ENCODE measurements at places on chromosomes 4 and X. TPM values are rescaled to one million over a fixed set of nuclear protein-coding genes. Genes with fewer than 3 reads are reported as not detected.

Gene SLC26A1
- not detected for total RNA-seq

GRCh38 chrX:133419911-133420310 lies 4.6 kb upstream of the GPC4 start:
- H3K4me1 ChIP-seq: no peaks in the 10 kb centered on the region
- no peak overlapping the region for H3K4me3 ChIP-seq
- H3K36me3 ChIP-seq: no peaks in the 10 kb centered on the region

- no peaks in the 10 kb centered on the region for H3K36me3 ChIP-seq
- H3K27me3 ChIP-seq: no peaks in the 10 kb centered on the region
Observed at GRCh38 chr4:72325215-72325614, 243.8 kb downstream of the ADAMTS3 start.

Gene POU3F4
- not detected for total RNA-seq

DNA sequence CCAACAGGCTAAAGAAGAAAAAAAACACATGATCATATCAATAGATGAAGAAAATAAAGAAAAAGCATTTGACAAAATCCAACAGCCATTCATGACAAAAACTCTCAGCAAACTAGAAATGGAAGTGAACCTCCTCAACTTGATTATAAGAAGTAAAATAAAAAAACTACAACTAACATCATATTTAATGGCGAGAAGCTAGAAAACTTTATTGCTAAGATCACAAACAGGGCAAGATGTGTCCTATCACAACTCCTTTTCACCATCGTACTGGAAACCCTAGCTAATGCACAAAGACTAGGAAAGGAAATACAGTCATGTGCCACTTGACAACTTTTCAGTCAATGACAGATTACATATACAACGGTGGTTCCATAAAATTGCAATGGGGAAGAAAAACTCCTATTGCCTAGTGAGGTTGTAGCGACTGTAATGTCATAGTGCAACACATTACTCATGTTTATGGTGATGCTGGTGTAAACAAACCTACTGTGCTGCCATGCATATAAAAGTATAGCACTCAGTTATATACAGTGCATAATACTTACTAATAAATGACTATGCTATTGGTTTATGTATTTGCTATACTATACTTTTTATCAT lies 12.1 kb upstream of the MANBA start:
- H3K27ac ChIP-seq: no peak overlapping the region
- no peak for DNase-seq
- no peaks in the 10 kb centered on the region for H3K36me3 ChIP-seq
- no peaks in the 10 kb centered on the region for H3K27me3 ChIP-seq
- no peaks in the 10 kb centered on the region for H3K4me1 ChIP-seq

DNA sequence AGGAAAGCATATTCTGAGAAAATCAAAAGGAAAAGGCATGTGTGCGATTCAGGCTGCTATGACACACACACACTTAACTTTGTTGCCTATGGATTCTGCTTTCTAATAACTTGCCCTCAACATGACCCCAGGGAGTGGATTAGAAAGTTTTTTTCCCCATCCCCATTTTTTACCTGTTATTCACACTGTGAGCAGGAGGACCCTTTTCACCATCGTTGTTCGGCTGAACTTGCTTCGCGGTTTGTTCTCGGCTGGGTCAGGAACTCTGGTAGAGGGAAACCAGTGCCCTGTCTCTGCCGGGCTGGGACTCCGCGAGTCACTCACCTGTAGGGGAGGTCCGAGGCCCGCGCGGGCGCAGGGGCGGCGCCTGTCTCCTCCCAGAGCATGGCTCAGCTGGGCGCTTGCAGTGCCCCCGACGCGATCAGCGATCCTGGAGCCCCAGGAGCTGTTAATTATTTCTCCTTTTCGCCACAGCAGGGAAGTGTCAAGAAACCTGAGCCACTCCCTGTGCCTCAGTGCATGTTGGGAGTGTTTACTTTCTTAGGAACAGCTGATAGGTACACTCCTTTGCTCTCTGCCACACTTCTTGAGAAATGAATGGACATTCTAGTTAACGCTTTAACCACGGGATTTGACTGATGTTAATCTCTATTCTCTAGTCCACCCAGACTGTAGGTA lies at the start of gene RASSF6:
Gene RASSF6, minus strand, starts transcription at position 322 of the 678 bp plus-strand sequence. CDS start 8,641 bp downstream, outside the sequence.
- no peaks in the 10 kb centered on the region for H3K36me3 ChIP-seq
- DNase-seq: no peak
- no peaks in the 10 kb centered on the region for H3K4me1 ChIP-seq
- H3K4me3 ChIP-seq: peak within 1 kb of the TSS; percentile 30

- peaks cover 43% of the 10 kb centered on the region for H3K4me1 ChIP-seq
- no peaks in the 10 kb centered on the region for H3K27me3 ChIP-seq
- peak overlapping the region; percentile 91 for H3K4me3 ChIP-seq
- H3K36me3 ChIP-seq: peaks cover 22% of the 10 kb centered on the region
- peak overlapping the region; percentile 99 for H3K27ac ChIP-seq
Observed at GRCh38 chrX:107713543-107714205, 61.9 kb downstream of the TSC22D3 start.

DNA sequence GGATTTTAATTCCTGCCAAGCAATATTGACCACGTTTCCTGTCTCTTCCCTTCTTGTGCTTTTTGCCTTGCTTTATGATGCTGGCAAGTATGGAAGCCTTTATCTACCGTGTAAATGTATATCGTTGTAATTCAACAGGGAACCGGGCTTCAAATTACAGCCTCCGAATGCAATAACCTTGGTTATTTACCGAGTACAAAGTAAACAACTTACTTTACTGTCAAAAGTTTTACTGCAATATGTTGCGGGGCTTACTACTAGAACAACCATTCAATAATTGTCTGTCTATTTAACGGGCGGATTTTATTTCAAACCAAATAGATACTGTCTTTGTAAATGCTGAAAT lies 73.1 kb downstream of the PALLD start:
- no peak overlapping the region for H3K27ac ChIP-seq
- no peaks in the 10 kb centered on the region for H3K27me3 ChIP-seq
- no peak overlapping the region for H3K4me3 ChIP-seq
- DNase-seq: no peak

Gene TCEANC
- 2.6 TPM for total RNA-seq

DNA sequence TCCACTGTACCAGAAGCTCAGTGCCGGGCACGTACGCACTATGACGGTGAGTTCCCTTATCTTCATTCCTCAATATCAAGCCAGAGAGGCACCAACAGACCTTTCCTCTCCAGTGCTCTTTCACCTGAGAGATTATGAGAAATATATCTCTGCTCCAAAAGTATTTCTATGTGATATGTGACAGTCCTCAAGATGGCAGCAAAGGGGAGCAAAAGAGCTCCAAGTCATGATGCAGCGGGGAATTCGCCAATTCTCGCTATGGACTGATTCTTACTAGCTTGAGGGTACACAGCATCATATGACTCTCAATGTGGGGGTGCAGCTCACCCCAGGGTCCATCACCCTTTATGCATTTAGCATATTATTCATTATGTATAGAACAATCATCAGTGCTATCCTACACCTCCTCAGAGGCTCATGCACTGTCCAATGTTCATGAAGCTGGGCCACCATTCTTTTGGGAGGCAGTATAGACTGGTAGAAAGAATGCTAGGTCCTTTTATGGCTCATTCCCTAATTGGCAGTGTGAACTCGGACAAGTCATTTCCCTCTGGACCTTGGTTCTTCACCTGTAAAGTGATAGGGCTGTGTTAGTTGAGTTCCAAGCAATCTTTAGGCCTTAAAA lies 12.8 kb upstream of the IQSEC2 start:
- no peak overlapping the region for H3K27ac ChIP-seq
- H3K27me3 ChIP-seq: no peaks in the 10 kb centered on the region
- H3K4me1 ChIP-seq: no peaks in the 10 kb centered on the region
- no peaks in the 10 kb centered on the region for H3K36me3 ChIP-seq
- DNase-seq: no peak

- peaks cover 8% of the 10 kb centered on the region for H3K4me1 ChIP-seq
- H3K36me3 ChIP-seq: no peaks in the 10 kb centered on the region
- DNase-seq: no peak
- no peak overlapping the region for H3K4me3 ChIP-seq
- H3K27me3 ChIP-seq: no peaks in the 10 kb centered on the region
Observed at GRCh38 chr4:128782875-128783614, 26.5 kb upstream of the JADE1 start.

Gene CDKL5
- total RNA-seq: 17.2 TPM

DNA sequence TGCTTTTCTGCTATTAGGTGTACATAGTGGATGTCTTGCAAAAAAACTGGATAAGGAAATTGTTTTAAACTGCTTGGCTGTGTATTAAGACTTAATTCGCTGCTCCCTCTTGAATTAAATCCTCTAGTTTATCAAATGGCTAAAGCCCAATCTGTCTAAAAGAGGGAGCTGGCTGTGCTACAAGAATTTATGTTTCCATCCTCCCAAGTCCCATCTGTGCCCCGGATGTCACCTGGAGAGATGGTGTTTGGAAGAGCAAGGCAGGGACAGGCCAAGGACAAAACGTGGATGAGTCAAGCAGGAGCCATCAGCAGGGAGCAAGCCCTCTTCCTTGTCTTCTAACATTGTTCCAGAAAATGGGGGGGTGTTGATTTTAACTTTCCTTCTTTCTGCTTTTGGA lies 171.3 kb upstream of the LCORL start:
- H3K27me3 ChIP-seq: no peaks in the 10 kb centered on the region
- H3K36me3 ChIP-seq: no peaks in the 10 kb centered on the region

- DNase-seq: no peak
- H3K36me3 ChIP-seq: no peaks in the 10 kb centered on the region
- H3K4me3 ChIP-seq: no peak overlapping the region
- H3K4me1 ChIP-seq: peaks cover 10% of the 10 kb centered on the region
Observed at GRCh38 chrX:41730081-41730480, 6.1 kb downstream of the GPR82 start.
